Activated CD4-positive, CD25-positive, alpha-beta regulatory T cell (primary cell): ENCODE measurements at places on chromosomes 5 and 9.

DNA sequence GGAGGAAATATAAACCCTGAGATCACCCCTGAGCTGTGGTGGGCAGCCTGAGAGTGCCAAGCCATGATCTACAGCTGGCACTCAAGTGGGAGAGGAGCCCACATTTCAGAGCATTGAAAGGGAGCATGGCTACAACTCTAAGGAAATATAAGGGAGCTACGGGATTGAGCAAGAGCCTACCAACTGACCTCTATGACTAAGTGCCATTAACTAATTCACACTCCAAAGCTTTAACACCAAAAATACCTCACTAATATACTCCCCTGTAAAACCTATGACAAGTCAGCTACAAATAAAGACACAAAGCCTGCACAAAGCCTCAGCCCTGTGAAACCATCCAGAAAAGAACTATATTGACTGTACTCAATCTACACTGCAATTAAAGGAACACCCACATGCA lies 286.8 kb upstream of the RPS23 start:
- no peak for DNase-seq

- DNase-seq, result no peak
Measured at GRCh38 chr9:14992081-14992480, 81.9 kb upstream of the FREM1 start.

DNA sequence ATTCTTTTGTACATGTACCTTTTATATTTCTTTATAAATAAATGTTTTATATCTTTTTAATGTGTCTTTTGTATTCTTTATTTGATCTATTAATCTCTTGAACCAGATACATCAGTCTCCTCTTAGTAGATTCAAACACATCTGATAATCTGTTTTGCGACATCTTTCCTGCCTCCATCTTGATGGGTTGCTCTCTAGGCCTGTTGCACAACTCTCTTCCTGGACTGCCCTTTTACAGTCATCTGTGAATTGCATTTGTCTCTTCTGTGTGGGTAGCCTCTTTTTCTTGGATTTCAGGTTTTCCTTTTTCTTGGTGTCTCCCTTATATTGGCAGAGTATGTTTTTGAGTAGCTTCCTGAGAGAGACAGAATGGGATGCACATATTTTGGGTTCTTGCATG lies 6.2 kb downstream of the ZFYVE16 start:
- DNase-seq, result no peak

- DNase-seq, result no peak
Measured at GRCh38 chr5:149598966-149599365, 17.7 kb downstream of the ARHGEF37 start.

DNA sequence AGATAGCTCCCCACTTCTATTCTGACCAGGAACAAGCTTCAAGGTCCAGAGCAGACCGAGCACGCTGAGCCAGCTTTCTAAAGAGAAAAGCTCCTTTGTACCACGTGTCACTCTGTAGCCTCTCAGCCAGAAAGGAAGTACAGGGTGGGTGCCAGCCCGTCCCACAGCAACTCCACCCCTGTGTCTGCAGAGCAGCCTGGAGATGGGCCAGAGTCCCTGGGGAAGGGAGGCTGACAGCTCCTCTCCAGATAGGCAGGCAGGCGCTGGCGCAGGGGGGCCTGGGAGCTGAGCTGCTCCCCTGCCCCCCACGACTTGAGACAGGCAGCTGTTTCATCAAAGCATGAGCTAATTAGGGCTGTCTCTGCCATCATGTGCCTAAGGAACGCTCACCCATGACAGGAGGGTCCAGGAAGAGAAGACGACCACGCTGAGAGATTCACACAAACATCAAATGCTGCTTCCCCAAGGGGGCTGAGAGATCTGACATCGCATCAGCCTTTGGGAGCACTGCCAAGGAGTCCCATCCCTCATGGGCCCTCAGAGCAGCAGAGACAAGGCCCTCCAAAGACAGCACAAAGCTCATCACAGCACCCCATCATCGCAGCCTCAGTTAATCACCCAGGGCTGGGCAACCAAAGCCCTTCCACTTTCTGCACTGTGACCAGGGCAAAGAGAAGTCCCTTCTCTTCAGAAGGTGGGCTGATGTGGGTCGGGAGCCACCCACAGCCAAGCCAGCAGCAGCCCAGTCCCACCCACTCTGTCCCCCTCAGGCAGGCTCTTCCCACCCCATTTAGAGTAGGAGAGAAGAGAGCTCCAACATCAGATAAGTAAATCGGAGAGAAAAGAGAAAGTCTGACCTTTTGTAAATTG lies 78.5 kb upstream of the LRRTM2 start:
- DNase-seq, result no peak

DNA sequence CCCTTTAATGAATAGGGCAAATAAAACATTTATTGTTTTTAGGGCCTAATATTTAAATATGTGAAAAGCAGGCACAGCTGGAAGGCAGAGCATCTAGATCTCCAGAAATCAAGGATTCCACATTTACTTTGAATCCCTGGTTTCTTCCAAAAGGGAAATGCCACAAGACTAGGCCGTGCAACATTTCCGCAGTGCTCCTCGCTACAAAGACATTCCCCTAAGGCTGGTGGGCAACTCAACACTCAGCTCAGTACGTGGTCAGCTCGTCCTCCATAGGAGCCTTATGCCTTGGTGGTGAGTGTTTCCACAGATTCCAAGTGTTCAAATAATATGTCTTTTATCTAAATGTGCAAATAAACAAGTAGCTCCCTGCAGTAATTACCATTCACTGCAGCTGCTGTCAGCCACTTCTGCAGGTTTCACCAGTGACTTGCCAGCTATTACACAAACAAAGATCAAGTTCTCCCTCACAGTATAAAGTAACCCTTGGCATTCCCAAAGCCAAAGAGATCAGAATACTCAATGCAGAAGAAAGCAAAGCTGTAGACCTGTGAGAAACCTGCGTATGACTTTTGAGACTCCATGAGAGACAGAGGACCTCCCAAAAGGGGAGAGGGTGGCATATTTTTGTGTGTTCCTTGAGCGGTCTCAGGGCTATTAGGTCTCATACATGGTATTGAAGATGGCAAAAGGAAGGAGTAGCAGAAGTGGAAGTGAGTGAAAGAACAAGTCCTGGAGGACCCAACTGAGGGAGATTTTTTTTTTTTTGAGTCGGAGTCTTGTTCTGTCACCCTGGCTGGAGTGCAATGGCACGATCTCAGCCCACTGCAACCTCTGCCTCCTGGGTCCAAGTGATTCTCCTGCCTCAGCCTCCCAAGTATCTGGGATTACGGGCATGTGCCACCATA lies 38.0 kb upstream of the TENT2 start:
- DNase-seq, result no peak

DNA sequence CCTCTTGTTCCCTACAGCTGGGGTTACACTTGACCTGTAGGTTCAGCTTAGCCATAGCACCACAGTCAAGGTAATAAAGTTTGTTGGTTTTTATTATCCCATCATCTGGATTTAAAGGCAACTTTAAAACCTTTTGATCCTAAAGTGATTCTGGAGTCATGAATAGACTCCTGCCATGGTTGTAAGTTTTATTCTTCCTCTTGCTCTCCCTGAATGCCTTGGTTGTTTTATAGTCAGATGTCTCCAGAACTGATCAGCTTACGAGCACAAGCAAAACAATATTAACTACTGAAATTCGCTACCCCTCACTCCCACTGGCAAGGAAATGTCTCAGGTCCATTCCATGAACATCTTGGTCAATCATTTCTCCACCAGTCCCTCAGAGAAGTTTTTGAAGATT lies 1328.6 kb downstream of the PTPRD start:
- no peak for DNase-seq

DNA sequence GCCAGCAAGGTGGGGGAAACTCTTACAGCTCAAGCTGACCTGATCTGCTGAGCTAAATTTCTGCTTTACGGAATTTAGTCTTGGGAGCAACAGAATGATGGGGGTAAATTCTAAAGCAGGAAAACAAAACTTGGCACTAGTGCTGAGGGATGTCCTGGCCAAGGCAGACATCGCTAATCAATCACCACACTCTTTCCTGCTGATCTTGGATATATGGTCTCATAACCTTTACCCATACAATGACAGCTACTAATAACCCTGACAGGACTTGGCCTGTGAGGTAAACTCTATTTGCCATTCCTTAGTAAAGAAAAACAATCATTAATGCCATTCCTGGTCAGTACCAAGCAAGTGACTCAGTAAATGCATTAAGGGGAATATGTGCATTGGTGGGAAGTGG lies 51.5 kb downstream of the PPARGC1B start:
- DNase-seq, result no peak

- DNase-seq, result no peak
Measured at GRCh38 chr5:73265641-73266040, 92.6 kb downstream of the TMEM174 start.

GRCh38 chr5:142427015-142427364 lies 102.2 kb upstream of the SPRY4 start:
- no peak for DNase-seq

DNA sequence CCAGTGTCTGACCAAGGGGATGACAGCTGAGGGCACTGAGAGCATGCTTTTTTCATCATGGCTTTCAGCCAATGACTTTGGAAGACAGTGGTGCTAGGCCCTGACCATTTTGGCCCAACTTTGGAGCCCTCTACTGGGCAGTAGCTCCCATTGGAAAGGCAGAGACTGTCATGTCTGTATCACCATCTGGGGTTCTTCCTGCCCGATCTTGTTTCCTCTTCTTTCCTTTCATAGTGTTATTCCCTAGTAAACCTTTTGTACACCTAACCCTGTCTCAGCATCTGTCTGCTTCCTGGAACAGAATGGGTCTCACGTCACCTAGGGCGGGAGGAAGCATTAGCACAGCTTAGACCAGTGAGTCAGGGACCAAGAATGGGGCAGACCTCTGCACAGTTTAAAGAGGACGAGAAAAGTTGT lies 97.4 kb upstream of the MAST4 start:
- no peak for DNase-seq

DNA sequence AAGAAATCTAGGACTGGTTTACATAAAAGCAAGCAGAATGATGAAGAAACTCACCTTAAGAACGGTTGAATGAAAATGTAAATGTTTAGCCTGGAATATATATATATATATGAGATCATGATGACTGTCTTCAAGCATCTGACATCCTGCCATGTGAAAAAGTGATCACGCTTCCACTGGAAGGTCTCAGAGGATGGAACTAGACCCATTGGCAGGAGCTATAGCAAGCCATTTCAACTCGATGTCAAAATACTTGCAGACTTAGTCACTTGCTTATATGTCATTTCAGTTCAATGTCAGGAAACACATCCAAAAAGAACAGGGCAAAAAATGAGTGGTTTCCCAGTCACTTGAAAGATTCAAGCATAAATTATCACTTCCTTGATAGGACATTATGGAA lies 22.2 kb upstream of the TMEM161B start:
- DNase-seq, result no peak

DNA sequence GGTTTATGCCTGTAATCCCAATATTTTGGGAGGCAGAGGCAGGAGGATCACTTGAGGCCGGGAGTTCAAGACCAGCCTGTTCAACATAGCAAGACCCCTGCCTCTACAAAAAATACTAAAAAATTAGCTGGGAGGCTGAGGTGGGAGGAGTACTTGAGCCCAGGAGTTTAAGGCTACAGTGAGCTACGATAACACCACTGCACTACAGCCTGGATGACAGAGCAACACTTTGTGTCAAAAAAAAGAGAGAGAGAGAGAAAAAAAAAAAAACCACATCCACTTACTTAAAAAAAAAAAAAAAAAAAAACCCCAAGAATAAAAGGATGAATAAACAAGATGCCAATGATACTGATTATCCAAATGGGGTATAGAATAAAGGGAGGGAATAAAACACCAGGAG lies 14.4 kb downstream of the CARNMT1 start:
- no peak for DNase-seq

- DNase-seq, result no peak
Measured at GRCh38 chr9:115972843-115973595, 180.6 kb upstream of the PAPPA start.

DNA sequence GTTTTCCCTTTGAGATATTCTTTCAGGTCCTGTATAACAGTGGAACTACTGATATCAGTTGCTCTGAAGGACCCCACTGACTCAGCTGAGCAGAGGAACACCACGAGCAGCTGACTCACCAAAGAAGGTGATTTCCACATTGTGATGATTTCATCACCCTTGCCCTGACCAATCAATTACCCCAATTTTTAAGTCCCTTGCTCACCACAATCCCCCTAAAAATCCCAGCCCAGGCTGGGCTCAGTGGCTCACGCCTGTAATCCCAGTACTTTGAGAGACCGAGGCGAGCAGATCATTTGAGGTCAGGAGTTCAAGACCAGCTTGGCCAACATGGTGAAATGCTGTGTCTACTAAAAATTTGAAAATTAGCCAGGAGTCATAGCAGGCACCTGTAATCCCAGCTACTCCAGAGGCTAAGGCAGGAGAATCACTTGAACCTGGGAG lies 125.3 kb upstream of the ABCA1 start:
- no peak for DNase-seq

GRCh38 chr5:36734422-36734821 lies 128.0 kb downstream of the SLC1A3 start:
- no peak for DNase-seq

DNA sequence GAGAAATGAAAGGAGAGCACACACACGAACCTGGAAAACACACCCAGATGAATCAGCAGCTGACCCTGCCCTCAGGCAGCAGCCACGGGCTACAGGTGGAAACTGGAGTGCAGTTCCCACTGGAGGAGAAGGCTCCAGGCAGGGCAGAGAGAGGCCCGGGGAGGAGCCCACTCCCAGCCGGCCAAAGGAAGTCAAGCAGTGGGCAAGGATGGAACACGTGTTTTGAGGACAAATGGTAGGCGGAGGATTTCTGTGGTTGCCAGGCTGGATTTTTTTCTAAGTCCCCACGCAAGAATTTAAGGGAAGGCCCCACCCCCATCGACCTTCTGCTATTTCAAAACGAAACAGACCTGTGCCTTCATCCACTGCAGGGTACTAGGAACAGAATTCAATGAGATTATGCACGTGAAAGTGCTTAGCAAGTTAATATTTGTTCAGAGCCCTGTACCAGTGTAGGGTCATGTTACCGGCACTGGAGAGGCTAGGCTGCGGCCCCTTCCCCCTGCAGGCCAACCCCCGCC lies 6.8 kb downstream of the EPB41L4B start:
- no peak for DNase-seq

DNA sequence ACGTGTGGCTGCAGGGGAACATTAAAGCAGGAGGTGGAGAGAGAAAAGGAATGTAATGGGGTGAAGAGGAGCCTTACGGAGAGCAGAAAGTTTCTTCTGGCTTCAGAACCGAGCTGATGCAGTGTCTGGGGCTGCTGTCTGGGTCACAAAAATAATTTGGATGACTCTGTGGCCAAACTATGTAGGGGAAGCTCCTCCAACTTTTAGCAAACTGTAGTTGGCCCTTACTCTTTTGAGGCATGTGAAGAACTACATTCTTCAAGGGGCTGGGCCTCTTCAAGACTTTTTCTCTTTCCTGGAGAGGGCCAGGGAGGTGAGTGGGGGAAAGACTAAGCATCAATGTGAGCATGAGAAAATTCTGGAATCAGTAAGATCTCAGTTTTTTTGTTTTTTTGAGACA lies 31.9 kb upstream of the SPARC start:
- DNase-seq, result no peak

GRCh38 chr5:84086511-84086910 lies 298.2 kb downstream of the EDIL3 start:
- DNase-seq, result no peak

GRCh38 chr5:83107692-83108420 lies 30.5 kb downstream of the XRCC4 start:
- no peak for DNase-seq
